ENCODE measurements at places on chromosomes 6 and 20.

DNA sequence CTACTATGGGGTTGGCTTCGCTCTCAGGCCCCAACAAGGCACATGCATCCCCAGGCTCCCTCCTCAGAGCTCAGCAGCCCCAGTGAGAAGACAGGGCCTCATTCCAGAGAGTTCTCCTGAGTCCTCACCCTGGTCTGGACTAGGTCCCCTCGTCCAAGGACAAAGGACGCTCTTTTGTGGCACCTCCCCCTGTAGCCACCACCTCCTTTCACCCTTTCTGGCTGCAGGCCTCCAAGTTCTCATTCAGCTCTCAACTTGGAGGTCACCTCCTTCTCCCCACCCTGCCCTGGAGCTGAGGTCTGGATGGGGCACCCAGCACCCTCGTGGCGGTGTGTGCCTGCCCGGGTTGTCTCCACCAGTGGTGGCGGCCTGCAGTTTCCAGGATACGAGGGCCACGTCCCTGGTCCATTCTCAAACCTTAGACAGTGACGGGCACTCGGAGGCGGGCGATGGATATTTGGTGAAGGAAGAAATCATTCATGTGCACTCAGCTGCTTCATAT, 2.5 kb downstream of the UNC93A start:
- DNase-seq: no peak

GRCh38 chr20:10779911-10780310, 106.1 kb upstream of the JAG1 start:
- DNase-seq: no peak

GRCh38 chr6:36061236-36061635, 33.6 kb downstream of the MAPK14 start:
- no peak for DNase-seq

- DNase-seq: no peak
Observed at GRCh38 chr20:47981222-47981621, 195.9 kb upstream of the SULF2 start.

DNA sequence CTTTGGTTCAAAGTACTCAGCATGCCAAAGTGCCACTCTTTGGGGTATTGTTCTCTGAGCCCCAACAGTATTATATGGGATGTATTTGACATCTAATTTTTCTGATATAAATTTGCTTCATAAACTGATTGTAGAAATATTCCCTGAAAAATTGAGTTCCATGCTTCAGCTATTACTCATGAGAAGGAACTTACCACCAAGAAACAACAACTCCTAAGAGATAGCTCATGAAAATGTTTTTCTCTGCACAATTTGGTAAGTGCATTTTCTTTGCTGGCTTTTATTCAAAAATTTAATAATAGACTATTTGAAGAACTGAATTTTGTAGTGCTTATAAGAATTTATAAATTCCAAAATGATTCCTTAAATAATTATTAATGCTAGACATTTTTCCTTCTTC, 12.8 kb upstream of the TPD52L1 start:
- no peak for DNase-seq

DNA sequence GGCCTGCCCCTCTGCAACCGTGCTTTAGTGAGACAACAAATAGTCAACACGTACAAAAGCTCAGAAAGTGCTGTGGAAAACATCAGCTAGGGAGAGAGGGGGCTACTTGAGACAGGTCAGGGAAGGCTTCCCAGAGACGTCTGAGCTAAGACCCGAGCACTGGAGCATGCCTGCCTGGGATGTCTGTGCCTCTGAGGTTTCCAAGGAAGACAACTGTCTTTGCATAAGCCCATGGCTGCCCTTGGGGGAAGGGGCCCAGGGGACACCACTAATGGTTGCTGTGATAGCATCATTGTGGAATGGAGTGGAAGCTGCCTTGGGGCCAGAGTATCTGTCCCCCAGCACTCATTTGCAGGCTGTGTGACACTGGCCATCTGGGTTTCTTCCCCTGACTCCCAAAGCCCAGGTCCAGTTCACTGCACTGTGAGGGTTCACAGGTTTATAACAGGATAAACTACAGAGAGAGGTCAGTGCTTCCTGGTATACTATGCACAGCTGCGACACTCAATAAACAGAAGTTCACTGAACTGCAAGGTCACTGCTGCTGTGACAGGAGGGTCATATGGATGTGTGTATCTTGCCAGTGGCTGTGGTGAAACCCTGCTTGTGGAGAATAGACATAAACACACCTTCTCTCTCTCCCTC, 1.5 kb upstream of the ARFGEF2 start:
- DNase-seq: no peak

GRCh38 chr6:17908831-17909230, 78.6 kb downstream of the KIF13A start:
- DNase-seq: no peak

GRCh38 chr6:80263585-80263984, 157.1 kb downstream of the BCKDHB start:
- no peak for DNase-seq

GRCh38 chr6:130216620-130217019, 6.1 kb downstream of the SAMD3 start:
- DNase-seq: no peak

GRCh38 chr20:1418350-1418749, 25.5 kb upstream of the FKBP1A start:
- no peak for DNase-seq

- no peak for DNase-seq
Observed at GRCh38 chr6:47407300-47408281, 70.0 kb upstream of the CD2AP start.

GRCh38 chr6:121492536-121492935, 57.1 kb downstream of the GJA1 start:
- DNase-seq: no peak

DNA sequence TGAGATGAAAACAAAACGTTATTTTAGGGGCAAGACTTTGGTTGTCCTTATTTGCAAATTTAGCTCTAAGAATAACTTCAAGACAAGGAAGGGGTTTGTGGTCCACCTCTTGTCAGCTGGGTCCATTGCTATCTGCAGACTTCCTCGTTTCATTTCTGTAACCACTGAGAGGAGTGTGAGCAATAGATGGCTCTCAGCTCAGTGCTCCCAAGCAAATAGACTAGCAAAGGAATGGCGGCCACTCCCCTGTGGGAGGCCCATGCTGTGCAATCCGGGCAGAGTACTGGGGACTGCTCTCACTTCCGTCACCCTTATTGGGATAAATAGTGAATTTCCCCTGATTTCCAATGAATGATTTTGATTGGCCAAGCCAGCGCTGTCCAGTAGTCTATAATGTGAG, 176.6 kb downstream of the ZDHHC14 start:
- DNase-seq: no peak

DNA sequence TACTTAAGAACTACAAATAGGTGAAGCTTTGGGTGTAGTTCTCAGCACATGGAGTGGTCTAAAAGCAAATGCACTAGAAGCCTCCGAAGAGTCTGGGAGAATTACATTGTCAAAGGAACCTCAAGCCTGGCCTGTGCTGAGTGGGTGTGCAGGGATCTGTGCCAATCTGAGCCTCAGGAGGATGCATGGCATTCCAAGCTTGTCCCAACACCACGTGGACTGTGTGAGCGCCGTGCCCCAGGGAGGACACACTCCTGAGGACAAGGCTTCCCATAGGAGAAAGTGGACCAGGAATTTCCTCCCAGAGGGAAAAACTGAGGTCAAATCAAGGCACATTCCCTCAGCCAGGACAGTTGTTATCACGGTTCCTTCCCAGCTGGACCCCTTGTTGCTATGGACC, 185.8 kb downstream of the QKI start:
- DNase-seq: no peak

- DNase-seq: peak; percentile 78
Observed at GRCh38 chr6:30325150-30325872, 1.4 kb upstream of the TRIM39 start.

DNA sequence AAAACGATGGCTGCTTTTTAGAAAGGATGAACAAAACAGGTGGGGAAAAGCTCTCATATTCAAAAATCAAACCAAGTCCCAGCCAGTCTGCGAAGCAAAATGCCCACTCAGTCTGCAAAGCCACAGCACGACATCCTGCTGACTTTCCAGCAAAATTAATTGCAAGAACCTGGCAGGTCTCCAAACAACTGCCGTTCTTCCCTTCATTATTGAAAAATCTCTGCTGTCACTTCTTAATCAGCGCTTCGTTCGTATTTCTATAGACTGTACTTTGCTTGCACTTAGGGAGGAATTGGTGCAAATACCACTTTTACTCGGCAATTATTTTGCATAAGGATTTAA, 222.4 kb downstream of the CBLN4 start:
- DNase-seq: no peak

GRCh38 chr6:137811121-137811915, 55.7 kb upstream of the TNFAIP3 start:
- DNase-seq: peak; percentile 55

- DNase-seq: no peak
Observed at GRCh38 chr6:149129371-149130077, 188.0 kb upstream of the TAB2 start.

- no peak for DNase-seq
Observed at GRCh38 chr6:71246596-71246995, 42.0 kb upstream of the OGFRL1 start.

- no peak for DNase-seq
Observed at GRCh38 chr6:25065666-25066065, 129.9 kb upstream of the RIPOR2 start.

GRCh38 chr6:26554697-26555504, 16.7 kb downstream of the HMGN4 start:
- peak; percentile 43 for DNase-seq

DNA sequence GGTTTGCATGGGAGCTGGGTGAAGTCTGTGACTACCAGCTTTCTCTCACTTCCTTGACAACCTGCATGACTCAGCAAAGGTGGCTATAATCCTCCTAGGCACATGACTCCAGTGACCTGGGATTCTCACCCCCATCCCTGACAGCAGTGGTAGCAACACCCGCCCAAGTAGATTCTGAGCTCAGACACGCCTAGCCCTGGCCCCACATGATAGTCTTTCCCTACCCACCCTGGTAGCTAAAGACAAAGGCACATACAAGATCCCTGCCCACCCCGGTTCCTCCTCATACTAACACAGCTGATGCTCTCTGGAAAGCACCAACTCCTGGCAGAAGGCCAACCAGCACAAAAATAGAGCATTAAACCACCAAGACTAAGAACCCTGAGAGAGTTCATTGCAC, 25.9 kb upstream of the CRISP1 start:
- no peak for DNase-seq

DNA sequence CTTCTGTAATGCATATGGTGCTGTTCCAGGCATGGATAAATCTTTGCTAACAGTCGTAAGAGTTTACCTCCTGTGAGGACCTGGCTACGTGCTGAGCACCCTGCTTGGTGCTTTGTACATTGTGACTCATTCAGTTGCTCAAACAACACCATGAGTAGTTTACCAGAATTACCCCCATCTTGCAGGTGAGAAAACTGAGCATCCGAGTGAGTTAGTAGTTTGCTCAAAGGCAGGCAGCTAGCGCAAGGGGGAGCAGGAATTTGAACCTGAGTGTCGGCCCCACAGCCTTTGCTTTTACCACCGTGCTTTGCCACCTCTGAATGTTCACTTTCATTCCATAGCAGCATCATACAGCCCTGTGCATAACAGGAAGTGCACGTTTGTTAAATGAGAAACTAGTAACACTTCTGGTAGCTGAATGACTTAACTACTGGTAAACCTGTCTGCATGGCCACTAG, 121.9 kb downstream of the MTHFD1L start:
- peak; percentile 1 for DNase-seq

DNA sequence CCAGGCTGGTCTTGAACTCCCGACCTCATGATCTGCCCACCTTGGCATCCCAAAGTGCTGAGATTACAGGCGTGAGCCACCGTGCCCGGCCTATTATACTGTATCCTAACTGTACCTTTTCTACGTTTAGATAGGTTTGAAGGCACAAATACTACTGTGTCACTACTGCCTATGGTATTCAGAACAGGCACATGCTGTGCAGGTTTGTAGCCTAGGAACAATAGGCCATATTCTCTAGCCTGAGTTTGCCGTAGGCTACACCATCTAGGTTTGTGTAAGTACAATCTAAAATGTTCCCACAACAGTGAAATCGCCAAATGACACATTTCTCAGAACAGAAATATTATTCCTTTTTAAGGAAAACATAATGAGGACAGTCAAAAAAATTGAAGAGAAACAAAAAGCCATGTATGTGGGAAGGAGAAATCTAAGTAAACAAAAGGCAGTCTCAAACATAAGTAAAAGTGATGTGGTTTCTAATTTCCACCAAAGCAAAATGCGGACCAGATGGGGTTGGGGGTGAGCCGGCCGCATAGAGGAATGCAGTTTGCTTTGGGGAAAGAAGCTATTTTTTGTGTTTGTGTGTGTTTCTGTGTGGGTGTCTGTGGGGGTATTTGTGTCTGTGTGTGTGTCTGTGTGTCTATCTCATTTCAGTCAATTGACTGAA, 192.6 kb upstream of the SALL4 start:
- DNase-seq: no peak

GRCh38 chr20:21505810-21506530, 7.9 kb downstream of the NKX2-2 start:
- DNase-seq: peak; percentile 59

DNA sequence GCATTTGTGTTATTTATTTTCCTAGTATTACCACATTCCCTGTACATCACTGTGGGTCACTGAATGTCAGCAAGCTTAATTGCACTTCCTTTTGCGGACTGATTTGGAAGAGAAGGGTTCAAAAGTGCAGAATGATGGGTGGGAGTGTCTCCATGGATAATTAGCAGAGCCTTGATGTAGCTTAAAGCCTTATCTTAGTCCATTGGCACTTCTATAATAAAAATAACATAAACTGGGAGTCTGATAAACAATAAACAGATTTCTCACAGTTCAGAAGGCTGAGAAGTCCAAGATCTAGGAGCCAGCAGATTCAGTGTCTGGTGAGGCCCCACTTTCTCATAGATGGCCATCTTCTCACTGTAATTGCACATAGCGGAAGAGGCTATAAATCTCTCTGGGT, 501.1 kb upstream of the POU3F2 start:
- no peak for DNase-seq

DNA sequence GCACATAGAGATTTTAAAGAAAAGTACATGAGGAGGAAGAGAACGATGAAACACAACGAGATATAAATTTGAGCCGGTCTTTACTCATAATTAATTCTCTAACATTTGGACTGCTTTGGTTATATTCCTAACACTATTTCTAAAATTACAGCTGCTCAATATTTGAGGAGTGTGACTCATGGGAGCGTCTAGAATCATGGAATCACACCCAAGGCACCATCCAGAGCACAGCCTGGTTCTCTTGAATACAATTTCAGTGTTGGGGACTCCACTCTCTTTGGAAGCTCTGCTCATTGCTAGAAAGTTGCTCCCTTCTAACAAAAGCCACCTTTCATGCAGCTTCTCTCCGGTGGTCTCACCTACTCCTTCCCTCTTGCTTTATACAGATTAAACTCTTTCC, 64.4 kb downstream of the LY86 start:
- no peak for DNase-seq

DNA sequence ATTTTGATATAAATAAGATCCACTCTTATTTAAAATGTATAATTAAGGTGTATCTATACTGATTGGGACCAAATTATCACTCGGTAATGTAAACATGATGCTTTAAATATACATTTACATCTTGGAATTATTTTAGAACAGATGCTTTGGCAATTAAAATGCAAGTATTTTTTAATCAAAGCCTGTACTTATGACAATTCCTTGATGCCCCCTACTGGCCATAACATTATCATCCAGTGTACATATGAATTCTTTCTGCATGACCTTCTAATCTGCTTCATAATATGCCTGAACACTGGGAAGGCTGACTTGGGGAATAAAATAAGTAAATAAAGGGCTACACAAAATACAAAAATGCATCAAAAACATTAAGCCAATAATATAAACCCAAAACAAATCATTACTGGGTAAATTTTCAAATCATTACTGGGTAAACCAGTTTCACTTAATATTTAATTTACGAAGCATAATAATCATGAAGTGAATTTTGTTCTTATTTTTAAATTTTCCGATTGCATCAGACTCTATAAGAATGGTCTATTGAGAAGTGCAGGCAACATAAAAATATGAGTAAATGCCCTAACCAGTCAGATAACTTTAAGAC, 65.1 kb downstream of the CGA start:
- DNase-seq: no peak

All from stimulated activated CD8-positive, alpha-beta memory T cell treated with anti-CD3 and anti-CD28 coated beads, Interleukin-4, amount 100 ng/mL, for 24 hours (primary cell).